NCI-H2107 (cell line): ENCODE measurements at places on chromosomes 7 and 10.

GRCh38 chr7:80385508-80385907, 126.4 kb downstream of the GNAT3 start:
- DNase-seq = no peak

DNA sequence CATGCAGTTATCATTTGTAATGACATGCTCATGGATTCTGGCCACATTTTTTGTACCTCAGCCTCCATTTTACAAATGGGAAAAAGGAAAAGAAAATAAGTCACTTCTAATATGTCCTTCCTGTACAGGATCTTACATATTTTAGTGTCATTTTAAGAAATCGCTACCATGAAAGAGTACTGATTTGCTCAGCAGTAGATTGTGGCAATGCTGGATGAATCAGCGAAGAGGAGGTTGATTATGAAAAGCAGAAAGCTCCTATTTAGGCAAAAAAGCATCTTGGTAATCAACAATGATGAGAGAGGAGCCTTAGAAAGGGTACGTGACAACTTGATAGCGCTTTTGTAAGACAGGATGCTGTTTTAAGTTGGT, 522.9 kb downstream of the PARD3 start:
- DNase-seq = no peak

- DNase-seq = no peak
These were observed 270.3 kb downstream of the ELFN1 start for GRCh38 chr7:1940402-1940786.

- no peak for DNase-seq
These were observed 83.6 kb upstream of the ABI1 start for GRCh38 chr10:26944261-26944882.

DNA sequence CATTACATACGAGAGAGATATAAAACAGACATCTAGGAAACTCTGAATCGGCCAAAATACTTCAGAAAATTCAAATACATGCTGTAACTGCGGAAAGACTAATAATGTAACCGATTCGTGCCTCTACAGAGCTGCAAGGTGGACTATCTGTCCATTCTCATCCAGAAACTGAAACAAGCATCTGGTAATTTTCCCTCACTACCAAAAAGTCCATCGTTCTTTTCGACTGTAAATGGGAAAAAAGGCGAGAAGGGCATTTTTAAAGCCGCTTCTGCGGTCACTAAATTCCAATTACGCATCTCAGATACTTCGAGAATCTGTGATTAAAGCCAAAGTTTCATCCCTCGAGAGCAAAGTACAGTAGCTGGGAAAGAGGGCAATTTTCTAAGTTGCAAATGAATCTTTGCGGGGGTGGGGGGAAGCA, 1.3 kb downstream of the OGA start:
- DNase-seq = no peak

DNA sequence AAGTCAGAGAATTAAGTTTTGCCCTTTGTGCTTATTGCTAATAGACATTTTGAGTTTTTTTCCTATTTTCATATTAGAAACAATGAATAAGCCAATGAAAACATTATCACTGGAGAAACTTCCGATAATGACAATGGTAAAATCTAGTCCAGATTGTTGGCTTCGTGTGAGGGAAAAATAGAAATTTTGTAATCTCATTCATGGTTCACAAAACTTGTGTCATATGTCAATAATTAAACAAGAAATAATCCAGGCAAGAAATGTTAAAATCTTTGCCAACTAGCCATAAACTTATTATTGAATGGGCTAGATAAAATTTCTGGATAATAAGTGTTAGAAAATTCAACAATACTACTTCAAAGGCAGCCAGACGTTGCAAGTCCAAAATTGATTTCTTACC, 36.6 kb downstream of the RNLS start:
- no peak for DNase-seq

DNA sequence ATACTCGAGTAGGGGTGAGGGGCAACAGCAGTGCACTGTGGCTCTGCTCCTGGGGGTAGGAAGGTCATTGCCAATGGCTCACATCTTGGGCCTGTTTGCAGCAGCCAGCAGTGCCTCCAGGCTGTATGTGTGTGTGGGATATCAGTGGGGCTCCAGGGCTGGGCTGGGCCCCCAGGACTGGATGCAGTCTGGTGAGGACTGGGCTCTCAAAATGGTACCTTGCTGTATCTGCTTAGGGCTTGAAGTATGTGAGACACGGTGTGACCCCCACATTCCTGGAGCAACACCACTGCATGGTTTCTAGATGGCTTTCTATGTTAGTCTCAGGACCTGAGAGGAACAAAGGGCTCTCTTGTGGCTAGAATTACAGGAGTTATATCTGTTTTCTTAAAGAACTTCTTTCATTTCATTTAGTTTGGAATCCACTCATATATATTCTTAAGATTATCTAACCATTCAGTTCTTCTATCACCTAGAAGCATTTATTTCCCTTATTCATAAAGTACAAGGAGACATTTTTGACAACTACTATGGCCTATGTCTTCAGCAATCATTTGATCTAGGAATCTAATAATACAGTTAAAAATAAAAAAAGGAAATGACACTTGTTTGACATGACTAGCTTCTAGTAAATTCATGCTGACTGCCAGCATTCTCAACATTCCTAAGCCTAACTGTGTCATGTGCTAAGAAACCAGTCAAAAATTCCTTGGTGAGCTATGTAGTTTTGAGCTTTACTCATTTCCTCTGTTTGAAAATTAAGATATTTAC, 443.2 kb upstream of the SEMA3A start:
- no peak for DNase-seq

DNA sequence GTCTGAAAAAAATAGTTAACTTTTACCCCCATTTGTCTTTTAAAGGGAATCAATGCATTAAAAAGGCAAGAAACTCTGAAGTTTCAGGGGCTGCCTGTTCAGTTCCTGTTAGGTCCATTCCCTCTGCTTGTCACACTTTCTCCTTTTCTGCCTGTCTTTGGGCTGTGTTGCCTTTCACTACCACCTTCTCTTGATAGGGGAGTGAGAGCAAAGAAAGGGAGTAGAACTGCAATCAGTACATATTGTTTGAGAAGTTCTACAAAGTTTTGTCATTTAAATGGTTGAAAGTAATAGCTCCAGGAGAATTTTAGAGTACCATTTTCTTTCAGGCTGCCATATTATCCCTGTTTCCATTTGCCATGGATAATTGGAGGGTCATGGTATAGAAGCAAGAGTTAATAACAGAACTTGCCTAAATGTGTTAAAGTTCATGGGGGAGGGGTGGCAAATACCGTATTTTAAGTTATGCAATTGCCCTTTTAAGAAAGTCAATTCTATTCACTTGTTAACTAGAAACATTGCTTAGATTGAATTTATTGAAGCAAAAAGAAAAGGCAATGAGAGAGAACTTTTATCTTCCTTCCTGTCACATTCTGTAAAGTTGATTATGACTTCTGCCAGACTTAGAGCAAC, 38.6 kb downstream of the MPLKIP start:
- no peak for DNase-seq

DNA sequence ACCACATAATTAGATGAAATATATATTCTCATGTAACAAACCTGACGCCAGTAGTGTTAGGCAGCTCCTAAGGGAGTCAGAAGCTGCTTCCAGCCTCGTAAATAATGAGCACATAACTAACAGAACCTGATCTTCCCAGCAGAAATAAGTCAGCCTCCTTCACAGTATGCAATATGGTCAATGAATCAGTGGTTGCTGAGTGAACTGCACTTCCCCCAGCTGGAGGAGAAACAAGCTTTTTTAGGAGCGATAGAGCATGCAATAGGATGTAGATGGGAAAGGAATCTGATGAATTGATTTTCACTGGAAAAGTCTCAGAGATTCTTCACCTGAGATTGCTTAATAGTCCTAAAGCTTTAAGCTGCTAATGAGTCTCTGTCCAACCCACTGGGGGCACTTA, 337.2 kb upstream of the LRGUK start:
- DNase-seq = no peak

- no peak for DNase-seq
These were observed 24.9 kb downstream of the TRRAP start for GRCh38 chr7:98903246-98903645.

DNA sequence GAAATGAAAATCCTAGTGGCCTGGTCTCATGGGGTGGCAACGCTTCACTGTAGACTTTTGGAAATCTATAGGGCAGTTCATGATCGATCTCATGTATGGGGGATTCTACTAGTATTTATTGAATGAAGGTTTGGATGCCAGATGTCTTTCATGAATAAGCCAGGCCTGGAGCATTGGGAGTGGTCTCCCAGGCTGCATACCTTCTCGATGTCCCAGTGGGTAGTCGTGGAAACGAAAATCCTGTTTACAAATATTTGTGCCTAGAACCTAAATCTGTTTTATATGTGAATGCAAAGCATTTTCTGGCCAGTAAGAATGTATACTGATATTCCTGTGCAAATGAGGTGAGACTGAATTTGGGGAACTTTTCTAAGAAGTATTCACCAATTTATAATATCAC, 105.0 kb upstream of the C1QL3 start:
- DNase-seq = no peak

- no peak for DNase-seq
These were observed 291.7 kb downstream of the TCF7L2 start for GRCh38 chr10:113241599-113242360.

DNA sequence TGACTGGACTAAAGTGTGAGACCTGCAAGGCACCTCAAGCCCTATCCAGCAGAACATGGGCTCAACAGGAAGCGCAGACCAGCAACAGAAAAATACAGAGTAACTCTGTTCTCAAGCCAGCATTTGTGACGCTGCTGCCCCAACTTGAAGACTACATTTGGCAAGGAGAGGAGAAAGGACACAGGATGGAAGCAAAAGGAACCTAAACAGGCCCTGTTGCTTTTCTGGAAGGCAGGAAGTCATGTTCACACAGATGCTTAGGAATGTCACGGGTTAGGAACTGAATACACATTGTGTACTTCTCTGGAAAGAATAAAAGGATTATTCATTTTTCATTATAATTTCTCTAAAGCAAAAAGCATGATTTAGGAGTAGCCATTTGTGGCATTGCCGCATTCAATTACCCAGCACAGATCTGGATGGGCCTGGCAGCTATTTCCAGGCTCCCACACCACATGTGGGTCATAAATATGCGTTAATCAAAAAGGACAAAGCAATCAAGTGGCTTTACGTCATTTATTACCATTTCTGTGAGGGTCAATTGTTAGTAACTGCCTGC, 19.8 kb upstream of the TOMM7 start:
- no peak for DNase-seq

- DNase-seq = peak; percentile 3
These were observed 142.3 kb upstream of the EFCAB10 start for GRCh38 chr7:105723572-105723971.

DNA sequence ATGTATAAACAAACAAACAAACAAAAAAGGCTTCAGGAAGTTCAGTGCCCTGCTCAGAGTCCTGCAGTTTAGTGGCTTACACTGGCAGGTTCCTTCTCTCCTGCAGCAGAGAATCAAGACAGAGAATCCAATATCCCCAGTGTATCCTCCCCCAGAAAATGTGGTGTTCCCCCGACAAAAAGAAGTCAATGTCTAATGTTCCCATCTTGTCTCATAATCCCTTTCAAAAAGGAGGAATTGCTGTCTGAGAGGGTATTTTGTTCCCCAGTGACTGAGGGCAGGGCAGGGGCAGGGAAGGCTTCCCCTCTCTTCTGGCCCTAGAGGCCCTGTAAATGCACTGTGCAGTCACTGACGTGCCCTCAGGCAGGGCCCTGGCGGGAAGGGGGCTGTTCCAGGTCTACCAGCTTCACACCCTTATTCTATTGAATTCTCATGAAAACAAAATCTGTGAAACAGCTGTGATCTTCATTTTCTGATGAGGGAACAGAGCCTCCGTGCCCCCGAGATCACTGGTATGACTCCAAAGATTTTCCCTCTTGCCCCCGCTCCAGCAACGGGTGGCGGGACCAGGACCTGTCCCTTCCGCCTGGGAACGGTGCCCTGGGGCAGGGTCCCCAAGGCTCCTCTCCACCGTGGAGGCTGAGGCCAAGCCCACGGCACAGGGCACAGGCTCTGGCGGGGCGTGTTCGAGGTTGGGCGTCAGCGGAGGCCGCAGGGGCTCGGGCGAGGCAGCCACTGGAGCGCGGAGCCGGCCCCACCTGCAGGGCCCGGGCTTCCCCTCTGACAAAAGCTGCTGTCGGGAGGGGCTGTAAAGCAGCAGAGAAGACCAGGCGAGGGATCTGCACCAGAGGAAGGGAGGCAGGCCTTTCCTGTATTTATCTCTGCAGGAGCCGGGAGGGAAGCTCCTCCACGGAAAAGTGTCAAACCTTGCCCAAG, 13.4 kb upstream of the WDFY4 start:
- DNase-seq = no peak

GRCh38 chr7:111486472-111487142, 75.7 kb downstream of the IMMP2L start:
- peak; percentile 17 for DNase-seq

DNA sequence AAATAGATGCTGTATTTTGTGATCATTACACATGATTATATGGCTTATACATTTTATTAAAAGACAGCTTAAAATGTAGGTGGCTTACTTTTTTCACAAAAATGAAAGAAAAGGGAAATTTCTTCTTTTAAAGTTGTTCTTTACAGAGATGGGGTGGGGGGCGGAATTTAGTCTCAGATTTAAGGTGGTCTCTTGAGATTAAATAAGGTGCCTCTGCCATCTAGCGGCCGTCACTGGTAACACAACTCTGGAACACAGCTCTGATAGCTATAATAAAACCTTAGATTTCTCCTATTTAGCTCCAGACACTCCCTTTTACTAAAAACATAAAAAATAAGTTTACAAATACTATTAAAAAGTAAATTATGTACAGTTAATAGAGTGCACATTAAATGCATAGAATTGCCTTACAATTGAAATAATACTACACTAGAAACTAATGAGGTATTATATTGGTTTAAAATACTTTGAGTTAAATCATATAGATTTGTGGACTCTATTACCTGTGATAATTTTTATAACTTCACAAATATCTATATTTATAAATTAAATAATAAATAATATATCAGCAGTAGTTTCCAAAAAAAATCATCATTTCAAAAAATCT, 210.9 kb downstream of the DGKB start:
- DNase-seq = no peak

- DNase-seq = no peak
These were observed 87.0 kb downstream of the SKAP2 start for GRCh38 chr7:26777385-26777784.

DNA sequence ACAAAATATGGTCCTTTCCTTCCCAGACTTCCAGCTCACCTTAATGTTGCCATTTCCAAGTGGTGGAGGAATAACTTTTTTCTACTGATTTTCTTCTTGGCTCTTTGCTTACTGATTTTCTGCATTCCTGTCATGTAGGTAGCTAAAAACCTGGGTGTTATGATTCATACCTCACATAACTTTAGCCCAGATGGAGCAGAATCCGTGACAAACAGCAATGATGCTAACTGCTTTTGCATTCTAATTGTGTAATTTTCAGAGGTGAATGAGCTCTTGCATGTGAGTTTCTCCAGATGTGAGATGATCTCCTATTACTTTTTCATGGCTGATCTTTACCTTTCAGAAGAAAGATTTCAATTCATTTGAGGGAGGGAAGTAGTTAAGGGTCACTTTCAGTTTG, 43.4 kb downstream of the WDR11 start:
- no peak for DNase-seq

- DNase-seq = no peak
These were observed 109.2 kb downstream of the STRA8 start for GRCh38 chr7:135342887-135343286.

- DNase-seq = no peak
These were observed 483.6 kb downstream of the INHBA start for GRCh38 chr7:41219276-41219675.

GRCh38 chr7:22184549-22185199, 172.3 kb downstream of the RAPGEF5 start:
- no peak for DNase-seq
